Kasumi-1 (cell line): ENCODE measurements at places on chromosomes 2 and 18.

DNA sequence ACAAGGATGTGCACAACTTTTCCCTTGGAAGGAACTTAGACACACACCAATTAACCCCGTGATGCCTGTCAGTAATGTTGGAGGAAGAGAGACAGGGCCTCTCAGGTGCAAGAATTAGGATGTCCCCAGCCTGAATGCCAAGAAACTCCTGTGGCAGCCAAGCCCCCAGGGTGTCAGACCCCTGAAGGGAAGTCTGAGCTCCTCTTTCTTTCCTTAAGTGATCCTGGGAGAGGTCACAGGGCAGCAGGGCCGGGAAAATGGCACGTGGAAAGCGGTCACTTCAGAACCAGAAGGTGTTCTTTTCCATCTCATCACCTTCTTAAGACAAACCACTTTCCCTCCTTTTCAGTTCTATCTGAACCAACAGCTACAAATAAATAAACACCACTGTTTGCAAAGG, 185.9 kb downstream of the ANAPC1 start:
- no peak for DNase-seq

- DNase-seq: no peak
Measured at GRCh38 chr2:170206246-170206645, 28.3 kb downstream of the MYO3B start.

GRCh38 chr2:55862246-55862645, 61.3 kb downstream of the EFEMP1 start:
- no peak for DNase-seq

DNA sequence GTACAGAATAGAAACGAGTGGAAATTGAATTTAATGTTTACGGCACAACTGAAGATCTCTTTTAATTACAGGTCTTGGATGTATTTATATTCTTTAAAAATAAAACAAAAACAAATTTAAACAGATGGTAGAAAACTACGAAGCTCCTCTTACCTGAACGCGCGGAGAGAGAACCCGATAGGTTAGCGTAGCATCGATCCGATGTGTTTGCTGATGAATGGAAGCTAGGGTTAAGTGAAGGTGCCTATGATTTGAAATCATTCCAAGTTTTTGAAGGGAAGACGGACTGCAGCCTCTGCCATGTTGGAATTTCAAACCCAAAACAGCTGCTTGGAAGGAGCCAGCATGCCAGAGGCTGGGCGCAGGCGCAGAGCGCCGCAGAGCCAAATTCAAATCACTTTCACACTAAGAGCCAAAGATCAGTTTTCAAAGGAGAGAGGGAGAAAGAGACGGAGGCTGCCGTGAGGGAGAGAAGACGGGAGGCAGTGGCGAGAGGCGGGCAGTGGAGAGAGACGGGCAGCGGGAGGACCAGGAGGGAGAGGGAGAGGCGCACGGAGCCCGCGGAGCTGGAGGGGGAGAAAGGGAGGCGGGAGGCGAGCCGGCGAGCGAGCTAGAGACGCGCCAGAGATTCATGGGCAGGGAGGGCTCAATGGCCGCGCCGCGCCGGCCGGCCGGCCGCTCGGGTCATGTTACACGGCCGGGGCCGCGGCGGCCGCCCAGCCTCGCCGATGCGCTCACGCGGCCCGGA, at the start of gene FIGN:
Gene FIGN, minus strand, starts transcription at position 324 of the 748 bp plus-strand sequence. CDS start 1,081 bp downstream, outside the sequence.
- DNase-seq: no peak

DNA sequence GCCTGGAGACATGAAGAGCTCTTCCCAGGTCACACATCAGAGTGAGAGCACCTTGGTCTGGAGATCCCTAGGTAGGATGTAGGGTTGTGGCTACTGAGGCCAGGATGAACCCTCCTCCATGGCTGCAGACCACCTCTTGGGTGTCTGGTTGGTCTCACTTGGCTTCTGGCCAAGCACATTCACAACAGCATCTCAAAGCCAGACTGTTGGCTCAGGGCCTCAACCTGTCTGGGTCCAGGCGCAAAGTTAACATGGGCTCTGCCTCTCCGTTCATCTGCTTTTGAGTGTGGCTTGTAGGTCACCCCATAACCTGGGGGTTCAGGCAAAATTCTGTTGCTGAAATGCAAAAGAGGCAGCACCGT, 40.1 kb downstream of the RHOB start:
- DNase-seq: no peak

- DNase-seq: no peak
Measured at GRCh38 chr2:37617119-37617892, 54.1 kb downstream of the CDC42EP3 start.

- no peak for DNase-seq
Measured at GRCh38 chr2:196598412-196598811, 41.1 kb upstream of the CCDC150 start.

GRCh38 chr2:34161549-34161948, 562.5 kb upstream of the FAM98A start:
- DNase-seq: no peak

DNA sequence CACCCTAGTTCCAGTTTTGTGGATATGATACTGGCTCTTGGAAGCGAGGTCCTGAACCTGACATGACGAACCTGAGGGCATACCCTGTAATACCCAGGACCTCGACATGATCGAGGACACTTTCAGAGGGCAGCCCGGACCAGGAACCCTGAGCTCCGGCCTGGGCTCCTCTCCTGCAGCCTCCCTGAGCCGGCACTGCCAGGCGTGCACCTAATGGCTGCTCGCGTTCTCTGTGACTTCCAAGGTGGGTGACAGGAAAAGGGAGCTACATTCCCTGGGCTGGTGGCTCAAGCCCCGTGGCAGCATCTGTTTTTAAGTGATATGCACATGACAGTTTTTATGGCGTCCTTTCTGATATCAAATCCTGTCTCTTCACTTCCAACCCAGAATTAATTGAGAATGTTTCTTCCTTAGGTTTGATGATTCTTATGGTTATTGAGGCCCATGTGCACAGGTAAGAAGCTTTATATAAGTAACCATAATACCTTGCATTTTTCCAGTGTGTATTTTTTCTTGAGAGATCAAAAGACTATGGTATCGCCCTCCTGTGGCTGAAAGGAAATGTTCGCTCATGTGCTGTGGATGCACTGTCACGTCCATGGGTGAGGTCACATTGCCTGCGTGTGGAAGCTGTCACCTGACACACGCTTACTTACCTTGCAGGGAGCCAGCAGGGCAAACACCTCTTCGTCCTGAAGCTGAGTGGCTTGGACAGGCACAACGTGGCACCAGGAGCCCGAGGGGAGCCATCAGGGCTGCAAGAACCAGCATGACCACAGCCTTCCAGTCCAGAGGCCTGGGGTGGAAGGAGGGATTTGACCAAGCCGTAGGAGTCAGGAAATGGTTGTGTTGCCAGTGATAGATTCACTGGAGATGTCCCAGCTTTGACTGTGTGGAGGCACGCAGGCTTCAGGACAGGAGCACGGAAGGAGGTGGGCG, 367.4 kb upstream of the MYT1L start:
- DNase-seq: peak; percentile 34

- no peak for DNase-seq
Measured at GRCh38 chr18:13271302-13271911, 52.8 kb downstream of the LDLRAD4 start.

DNA sequence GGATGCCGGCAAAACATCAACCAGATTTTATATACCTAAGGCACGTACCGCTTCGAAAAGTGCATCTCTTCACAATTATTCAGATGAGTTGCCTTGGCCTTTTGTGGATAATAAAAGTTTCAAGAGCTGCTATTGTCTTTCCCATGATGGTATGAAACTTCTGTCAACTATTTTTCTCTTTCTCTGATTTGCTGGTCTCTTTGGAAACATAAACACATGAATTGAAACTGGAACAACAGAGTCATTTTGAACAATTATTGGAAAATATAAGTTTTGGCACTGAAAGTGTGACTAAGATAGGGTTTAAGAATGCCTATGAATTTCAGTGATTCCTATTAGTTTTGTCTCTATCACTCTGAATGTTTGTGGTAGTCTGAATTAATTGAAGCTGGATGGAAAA, 109.9 kb downstream of the DPP4 start:
- no peak for DNase-seq

DNA sequence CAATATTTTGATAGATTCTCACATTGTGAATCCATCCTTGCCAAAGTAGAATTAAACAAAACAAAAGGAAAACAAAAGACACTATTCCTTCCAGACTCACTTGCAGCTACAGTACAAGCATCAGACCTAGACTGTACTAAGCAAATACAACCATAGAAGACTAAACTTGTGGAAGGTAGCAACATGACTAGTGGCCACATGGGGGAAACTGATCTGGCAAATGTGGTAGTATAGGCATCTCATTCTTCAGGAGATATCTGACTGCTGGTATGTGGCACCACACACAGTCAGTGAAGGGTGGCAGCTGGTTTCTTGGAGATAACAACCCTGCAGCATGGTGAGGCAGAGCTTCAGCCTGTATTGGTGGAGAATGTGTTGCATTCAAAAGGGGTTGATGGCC, 81.0 kb upstream of the ACVR2A start:
- no peak for DNase-seq

- no peak for DNase-seq
Measured at GRCh38 chr2:168500516-168500915, 44.4 kb downstream of the CERS6 start.

- DNase-seq: no peak
Measured at GRCh38 chr2:47078541-47079482, 76.3 kb downstream of the STPG4 start.

DNA sequence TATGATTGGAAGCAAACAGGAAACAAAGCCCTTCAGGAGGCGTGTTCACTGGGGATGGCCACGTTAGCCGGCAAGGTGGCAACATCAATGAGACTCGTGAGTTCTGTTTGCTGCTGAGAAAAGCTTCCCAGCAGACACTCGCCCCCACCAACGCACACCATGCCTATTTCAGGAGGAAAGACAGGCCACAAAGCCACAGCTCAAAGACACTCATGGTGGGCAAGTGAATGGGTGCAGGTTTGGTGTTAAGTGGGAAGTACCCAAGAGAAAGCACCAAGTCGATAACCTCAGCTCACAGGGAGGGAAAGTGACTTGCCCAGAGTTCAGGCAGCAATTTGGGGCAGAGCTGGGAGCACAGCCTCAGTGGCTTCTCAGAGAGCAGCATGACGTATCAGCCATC, 10.5 kb upstream of the MTERF4 start:
- DNase-seq: no peak

DNA sequence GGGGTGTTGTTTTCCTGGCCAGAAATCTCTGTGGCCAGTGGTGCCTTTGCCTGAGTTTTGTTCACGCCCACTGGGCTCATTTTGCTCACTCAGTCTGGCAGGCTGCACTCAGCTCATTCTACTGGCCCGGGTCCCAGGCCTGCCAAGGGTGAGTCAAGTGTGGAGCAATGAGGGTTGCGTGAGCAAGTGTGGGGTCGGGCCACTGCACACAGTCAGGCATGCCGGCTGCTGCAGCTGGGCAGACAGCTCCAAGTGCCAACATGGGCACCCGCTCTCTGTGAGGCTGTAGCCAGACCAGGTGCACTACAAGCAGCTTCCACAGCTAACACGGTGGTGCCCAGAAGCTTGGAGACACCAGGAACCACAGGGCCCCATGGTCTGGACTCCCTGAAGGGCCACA, 801.1 kb upstream of the RAB6C start:
- DNase-seq: no peak

GRCh38 chr2:241734467-241735208, at the start of gene D2HGDH:
TSS of gene D2HGDH (plus strand) at chr2:241734630. CDS start at chr2:241735225, 595 bp downstream.
- DNase-seq: peak; percentile 29

DNA sequence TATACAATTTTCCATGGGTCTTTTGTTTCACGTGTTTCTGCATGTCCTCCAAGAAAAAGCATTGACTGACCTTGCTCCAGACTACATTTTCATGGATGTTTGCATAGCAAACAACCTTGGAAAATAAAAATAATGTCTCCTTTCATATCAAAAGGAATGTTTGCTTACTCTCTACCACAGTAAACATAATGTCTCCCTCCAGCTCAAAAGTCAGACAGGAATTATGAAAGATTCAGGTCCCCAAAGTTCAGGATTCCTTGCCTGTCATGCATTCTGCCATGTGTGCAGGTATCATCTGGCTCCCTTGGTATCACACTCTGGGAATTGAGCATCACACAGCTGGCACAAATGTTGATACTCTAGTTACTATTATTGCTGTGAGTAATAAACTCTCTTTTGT, 103.1 kb upstream of the ZC3H15 start:
- no peak for DNase-seq

DNA sequence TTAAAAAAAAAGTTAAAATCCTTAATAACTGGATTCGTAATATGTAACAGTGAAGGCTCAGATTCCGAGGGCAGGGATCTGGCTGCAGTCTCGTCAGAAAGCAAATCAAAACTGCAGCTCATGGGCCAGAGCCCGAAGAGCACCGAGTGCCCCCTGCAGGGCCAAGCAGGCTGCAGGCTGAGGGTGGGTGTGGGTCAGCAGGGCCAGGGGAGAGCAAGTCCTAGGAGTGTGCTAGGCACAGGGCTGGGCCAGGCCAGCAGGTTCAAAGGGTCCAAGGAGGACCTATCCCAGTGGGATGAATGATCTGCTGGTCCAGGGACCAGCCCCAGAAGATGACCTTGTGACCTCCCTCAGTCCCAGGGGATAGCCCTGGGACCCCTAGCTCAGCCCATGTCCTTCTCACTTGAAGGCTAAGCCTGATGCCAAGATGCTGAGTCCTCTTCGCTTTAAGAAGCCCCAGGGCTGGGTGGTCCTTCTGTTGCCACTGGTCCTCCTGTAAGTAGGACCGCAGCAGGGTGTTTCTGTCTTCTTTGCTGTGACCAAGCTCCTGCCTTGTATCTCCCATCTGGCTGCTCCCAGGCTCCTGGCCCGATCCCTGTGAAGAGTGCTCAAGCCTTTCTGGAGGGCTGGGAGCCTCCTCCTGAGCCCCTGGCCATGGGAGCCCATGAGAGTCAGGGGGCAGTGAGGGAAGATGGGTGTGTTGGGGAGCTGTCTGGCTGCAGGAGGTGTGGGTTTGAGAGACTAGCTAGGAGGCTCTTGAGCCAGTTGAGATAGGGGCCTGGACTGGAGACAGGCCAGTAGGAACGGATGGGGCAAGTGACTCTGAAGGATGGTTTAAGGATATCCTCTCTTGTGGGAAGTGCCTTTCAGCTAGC, 150.7 kb downstream of the DYSF start:
- DNase-seq: no peak

DNA sequence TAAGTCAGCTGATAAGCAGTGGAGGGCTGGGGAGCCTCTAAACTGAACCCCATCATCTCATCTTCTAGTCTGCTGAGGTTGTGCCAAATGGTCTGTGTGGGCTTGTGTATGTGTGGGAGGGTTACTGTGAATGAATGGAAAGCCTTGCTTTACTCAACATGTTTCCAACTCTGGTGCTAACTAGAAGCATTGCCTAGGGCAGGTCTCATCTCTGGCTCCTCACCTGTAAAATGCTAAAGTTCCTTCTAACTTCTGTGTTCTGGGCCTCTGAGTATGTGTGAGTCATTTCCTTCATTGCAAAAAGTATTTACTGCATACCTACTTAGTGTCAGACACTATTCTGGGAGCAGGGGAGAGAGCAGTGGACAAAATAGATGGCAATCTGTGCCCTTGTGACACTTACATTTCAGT, 1.3 kb downstream of the LIPG start:
- DNase-seq: no peak

DNA sequence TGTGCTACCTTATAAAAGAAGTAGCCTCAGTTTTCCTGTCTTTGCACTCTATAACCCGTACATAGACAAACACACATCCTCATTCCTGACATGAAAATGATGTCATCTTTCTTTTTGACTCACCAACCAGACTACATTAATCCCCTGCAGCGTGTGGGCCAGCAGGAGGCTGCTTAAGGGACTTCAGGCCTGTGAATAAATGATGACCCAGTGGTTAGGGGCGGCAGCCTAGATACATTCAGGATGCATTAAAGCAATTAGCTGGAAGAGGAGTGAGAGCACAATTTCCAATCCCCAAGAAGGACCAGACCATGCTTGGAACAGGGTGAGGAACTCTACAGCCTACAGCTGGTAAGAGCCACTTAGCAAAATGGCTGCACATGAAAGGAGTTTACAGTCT, 57.3 kb upstream of the KLF7 start:
- DNase-seq: no peak
